ENCODE measurements at places on chromosomes 11 and 22.

GRCh38 chr22:46828323-46828900 is 66.0 kb downstream of the TBC1D22A start:
- DNase-seq = no peak

DNA sequence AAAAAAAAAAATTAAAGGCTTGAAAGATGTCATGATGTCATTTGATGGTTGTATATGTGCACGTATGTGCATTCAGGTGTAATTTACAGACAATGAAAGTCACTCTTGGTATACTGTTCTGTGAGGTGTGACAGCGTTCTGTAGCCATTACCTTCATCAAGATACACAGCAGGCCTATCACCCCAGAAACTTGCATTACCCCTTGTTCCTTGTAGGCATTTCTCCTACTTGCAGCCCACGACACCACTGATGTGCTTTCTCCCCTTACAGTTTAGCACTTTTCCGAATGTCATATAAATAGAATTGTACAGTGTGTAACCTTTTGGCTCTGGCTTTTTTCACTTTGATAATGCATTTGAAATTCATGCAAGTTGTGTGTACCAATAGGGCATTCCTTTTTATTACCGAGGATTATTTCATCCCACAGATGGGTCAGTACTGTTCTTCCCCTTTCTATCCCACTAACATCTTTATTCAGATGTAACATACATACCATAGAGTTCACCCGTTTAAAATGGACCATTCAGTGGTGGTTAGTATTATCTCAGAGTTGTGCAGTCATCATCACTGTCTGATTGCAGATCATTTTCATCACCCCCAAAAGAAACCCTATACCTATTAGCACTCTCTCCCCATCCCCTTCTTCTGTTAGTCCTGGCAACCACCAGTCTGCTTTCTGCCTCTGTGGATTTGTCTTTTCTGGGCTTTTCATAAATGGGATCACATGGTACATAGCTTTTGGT is 30.3 kb downstream of the BCR start:
- no peak for DNase-seq

DNA sequence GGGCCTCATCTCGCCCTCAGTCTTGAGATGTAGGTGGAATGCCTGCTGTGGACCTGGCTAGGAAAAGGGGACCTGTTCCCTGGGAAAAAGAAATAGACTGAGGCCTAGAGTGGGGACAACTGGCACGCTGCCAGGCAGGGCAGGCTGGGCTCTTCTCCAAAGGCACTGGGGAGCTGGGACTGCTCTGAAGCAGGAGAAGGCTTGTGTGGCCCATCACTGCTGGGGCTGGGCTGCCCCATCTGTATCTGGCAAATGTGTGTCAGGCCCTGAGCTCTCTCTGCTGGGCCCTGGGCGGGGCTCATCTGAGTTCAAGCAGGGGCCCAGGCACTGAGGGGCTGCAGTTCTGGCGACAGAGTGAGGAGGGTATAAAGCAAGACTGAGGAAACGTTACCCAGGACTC is 32.9 kb downstream of the ARVCF start:
- DNase-seq = no peak

- no peak for DNase-seq
These were observed 8.3 kb downstream of the APOBEC3D start for GRCh38 chr22:39029227-39029626.

GRCh38 chr22:20441631-20442484 is 4.2 kb upstream of the SCARF2 start:
- DNase-seq = no peak

DNA sequence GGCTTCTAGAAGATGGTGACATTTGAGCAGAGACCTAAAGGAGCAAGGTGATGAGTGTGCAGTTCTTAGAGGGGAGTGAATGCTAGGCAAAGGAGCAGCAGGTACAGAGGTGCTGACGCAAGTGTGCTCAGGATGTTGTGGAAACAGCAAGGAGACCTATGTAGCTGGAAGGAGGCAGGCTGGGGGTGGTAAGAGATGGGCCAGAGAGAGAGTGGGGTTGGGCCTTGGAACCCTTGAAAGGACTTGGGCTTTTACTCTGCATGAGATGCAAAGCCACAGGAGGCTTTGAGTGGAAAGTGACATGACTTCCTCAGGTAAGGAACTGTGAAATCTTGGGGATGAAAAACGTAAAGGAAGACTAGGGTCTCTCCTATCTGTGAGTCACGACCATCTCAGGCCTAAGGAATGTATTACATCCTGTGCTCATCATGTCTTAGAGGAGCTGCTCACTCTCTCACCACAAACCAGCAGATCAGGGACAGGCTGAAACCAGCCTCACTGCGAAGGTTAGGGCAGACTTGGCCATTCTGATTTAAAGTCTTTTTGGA is 65.4 kb downstream of the MICAL2 start:
- no peak for DNase-seq

DNA sequence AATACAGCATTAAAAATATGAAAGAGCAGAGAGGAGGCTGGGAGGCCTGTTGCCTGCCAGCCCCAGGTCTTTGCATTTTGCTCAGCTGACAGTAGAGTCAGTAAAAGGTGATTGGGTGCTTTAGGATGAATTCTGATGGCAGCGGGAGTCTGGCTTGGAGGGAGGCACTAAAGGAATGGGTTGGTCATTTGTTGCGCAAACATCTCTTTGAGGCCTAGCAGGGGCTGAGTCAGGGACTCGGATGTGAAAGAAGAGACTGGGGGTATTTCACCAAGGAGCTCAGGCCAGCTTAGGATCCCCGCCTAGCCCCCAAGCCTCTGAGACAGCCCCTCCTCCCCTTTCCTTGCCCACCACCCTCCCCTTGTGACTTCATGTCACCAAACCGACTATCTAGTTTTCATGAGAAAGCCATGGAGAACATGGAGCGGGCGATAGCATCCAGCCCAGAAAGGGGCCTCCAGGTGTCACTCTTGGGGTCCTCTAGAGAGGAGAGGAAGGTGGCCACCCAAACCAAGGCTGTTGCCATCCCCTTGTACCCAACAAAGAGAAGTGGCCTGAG is 9.7 kb downstream of the DGKZ start:
- peak; percentile 76 for DNase-seq

DNA sequence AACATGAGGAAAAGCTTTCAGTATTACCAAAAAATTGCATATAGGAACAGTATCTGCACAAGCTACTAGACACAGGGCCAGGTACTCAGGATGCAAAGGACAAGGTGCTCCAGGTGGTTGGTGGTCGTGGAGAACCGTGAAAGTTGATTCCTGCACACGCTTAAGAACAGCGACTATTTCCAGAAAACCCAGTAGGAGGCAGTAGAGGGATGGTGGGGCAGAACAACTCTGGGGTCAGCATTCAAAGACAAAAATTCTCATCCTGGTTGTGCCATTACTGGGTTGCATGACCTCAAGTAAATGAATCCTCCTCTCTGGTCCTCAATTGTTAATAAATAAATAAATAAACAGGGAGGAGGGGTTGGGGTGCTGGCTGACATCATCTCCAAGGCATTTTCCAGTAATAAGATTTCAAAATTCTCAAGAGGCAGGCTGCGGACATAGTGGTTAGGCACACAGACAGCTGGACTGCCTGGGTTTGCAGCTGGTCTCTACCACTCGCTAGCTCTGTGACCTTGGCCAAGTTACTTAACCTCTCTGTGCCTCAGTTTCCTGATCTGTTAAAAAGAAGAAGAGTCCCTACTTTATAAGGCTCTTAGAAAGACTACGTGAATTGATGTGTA is 89.6 kb downstream of the ISX start:
- DNase-seq = no peak

GRCh38 chr11:16293204-16293681 is 63.1 kb downstream of the SOX6 start:
- DNase-seq = no peak

- no peak for DNase-seq
These were observed 465.3 kb upstream of the ARHGAP42 start for GRCh38 chr11:100221791-100222190.

DNA sequence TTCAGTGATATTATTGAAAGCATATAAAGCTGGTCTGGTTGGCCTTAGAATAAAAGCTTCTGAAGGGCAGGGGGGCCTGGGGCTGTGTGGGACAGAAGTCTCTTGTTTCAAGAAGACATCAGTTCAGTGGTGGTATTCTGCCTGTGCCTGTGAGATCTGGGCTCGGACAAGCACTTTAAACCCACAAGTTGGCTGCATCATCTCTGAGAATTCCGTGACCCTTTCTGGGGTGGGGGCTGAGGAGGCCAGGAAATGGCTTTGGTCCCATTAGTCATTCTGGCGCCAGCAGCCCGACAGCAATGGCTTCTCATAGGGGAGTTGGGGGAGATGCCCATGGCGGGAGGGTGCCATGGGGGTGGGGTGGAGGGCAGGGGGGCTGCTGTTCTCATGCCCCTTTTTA is 104.1 kb downstream of the PKNOX2 start:
- DNase-seq = no peak

DNA sequence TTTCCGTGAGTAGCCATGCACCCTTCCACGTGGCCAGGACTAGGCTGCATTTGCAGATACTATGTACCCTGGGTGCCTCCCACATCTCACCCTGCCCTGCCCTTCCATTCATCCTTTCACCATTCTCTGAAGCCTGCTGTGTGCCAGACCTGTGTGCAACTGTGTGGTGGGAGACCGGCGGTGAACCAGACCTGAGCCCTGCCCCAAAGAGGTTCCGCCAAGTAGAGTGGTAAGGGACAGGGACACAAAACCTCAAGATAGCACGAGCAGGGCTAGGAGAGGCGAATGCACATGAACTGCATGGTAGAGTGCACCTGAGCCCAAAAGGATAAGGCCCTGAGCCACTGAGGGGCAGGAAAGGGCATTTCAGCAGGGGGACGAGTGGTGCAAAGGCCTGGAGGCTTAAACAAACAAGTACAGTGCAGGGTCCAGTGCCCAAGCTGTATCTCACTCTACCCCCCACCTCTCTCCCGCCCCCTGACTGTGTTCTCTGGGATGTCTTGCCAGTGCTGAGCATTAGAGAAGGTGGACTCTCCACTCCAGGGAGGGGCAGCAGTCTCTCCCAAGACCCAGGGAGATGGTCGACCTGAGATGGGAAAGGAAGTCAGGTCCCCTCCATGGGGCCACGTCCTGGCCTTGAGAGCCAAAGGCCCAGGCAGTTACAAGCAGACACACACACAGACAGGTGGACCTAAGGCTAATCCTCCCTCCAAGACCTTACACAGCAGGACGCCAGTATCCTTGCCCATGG is 14.1 kb upstream of the ARAP1 start:
- no peak for DNase-seq

DNA sequence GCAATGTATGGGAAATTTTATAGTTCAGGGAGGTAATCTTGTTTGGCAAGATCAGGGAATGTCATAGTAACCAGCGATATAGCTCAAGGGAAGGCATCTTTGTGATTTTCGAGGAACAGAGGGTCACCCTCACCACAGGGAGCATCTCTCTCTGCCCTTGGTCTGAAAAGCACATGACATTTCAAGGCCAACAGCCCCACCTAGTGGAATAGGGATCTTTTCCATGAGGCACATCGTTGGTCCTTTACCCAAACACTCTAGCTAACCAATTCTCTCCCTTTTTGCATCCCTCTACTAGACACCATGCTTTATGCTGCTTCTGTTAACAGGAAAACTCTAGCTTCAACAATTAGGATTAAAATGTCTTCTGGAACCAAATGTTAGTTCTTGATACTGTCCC is 179.0 kb downstream of the GRM5 start:
- peak; percentile 8 for DNase-seq

GRCh38 chr11:72581067-72581466 is 93.2 kb downstream of the PDE2A start:
- no peak for DNase-seq

DNA sequence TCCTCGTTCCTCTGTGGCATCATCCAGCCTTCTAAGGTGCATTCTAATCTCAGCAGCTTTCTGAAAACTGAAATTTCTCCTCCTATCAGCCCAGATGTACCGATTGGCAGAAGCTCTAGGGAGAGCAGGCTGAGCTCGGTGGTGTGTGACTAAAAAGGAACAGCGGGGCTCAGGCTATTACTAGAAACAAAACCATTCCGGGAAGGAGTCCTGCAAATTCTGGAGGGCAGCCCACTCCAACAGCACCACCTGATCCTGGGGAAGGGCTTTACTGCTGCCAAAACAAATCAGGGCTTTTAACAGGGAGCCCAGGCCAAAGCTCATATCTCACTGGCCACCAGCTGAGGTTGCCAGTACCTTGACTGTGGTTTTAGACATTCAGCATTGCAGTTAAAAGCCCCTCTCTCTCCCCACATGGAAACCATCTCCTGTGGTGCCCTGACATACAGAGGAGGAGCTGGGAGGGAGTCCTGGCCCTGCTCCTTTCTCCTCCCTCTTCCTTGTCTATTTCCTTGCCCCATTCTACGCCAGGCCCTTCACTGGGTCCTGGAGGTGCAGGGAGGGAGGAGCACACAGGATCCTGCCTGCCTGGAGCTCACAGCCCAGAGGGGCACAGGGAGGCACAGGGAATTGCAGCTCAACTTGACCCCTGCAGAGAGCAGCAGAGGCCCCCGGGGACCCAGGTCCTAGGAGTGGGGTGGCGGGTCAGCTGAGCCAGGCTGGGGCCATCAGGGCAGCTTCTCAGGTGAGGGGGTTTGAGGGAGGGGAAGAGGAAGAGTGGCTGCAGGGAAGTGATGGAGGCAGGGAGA is 889 bp downstream of the PLAAT4 start:
- DNase-seq = no peak

DNA sequence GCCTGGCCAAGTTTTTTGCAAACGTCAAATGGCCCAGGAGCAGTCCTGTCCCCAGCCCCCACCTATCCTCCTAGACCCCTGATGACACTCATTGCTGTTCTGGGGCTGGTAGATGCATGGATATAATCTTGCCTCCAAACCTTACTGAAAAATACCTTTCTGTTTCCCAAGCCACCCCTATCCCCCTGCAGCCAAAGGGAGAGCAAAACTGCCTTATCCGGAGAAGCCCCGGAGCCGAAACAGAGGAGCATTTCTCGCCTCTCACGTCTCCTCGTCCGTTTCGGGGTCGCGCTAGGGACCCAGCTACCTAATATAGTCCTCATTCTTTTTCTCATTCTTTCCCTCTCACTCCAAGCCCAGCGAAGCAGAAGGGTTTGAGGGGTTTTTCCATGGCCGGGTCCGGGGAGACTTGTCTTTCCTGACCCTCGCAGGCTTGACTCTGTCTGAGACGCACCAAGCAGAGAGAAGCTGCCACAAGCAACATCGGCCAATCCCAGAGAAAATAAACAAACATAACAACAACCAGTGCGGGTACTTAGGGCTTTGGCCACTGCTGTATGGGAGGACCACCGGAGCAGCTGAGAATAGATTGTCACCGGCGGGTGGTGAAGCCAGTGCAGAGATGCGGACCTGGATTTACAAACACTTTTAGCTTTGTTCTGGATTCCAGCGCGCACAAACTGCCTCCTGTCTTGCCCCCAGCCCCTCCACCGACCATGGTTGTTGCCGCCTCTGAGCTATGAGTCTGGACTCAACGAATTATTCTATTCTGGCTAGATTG is 1.6 kb downstream of the BSX start:
- no peak for DNase-seq

- DNase-seq = no peak
These were observed 235.4 kb upstream of the CCDC179 start for GRCh38 chr11:23095650-23096189.

DNA sequence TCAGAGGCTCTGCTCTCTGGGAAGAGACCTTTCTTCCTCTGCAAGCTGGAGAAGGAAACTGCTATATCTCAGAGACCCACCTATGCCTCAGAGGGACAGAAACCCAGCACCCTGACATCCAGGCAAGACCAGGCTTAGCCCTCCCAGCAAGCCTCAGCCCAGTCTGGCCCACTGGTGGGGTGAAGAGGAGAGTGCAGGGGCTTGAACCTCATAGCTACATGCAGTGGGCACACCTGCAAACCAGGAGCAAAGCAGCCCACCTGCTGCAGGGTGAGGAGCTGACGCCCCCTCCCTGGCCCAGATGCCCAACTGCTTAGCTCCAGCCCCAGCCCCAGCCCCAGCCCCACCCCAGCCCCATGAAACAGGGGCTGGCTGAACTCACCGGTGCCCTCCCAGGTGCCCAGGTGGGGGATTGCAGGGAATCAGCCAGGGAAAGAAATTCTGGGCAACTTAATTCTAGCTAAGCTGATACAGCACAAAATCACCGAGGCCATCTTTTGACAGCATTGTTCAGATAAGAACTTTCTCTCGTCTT is 246.8 kb downstream of the BUD13 start:
- DNase-seq = no peak
